ENCODE measurements at places on chromosomes 12 and 14.

DNA sequence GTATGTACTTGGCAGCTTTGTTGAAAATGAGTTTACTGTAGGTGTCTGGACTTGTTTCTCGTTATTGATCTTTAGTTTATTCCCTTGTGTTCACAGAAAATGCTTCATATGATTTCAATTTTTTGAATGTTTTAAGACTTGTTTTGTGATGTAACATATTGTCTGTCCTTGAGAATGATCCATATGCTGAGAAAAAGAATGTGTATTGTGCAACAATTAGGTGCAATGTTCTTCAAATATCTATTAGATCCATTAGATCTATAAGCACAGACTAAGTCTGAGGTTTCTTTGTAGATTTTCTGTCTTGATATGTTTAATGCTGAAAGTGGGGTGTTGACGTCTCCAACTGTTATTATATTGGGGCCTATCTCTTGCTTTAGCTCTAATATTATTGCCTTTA lies 879.6 kb upstream of the LRFN5 start:
- no peak for DNase-seq

- no peak for DNase-seq
Observed at GRCh38 chr12:47360771-47361388, 281.1 kb upstream of the AMIGO2 start.

GRCh38 chr12:92729773-92730305 lies 27.1 kb downstream of the PLEKHG7 start:
- DNase-seq: no peak

DNA sequence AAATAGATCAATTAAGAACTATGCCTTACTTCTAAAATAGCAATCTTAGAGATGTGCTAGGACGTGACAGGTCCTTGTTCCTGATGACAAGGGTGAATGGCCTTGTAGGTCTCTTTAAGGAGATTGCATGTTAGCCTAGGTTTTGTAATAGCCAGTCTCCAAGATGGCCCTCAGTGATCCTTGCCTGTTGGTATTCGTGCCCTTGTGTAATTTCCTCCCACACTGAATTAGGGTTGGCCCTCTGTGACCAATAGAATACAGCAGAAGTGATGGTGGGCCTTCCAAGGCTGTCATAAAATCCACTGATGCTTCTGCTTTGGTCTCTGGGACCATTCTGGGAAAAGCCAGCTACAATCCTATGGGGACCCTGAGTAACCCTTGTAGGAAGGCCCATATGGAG lies 38.2 kb upstream of the SNX6 start:
- no peak for DNase-seq

DNA sequence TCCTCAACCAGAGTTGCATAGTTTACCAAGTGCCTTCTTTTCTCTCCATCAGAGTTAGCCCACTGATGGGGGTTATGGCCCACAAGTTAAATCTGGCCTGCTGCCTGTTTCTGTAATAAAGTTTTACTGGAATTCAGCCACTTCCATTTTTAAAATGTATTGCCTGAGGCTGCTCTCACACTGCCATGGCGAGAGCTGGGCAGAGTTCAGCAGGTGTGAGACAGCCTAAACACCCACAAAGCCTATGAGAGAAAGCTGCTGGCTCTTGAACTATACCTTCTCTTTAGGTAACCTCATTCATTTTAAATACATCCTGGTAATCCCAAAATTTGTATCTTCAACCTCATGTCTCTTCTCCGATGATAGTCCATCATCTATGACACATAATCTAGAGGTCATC lies 86.1 kb downstream of the BCL2L14 start:
- DNase-seq: no peak

DNA sequence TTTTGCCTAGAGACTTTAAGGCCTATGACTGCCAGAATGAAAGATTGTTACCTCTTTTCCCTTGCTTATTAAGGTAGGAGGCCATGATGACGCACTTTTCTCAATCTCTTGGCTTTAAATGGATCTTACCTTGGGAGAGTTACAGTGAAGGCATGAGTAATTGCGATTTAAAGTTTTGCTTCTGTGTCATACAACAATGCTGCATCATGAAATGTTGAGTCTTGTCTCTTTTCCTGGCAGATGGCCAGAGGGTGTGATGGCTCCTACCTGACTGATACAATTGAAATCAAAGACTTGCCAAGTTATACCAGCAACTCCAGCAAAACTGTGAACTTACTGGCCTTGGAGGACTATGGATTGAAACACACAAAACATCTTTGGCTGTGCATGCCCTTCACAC lies 17.2 kb upstream of the LRRK2 start:
- DNase-seq: no peak

GRCh38 chr14:71647086-71647784 lies 285.0 kb upstream of the RGS6 start:
- no peak for DNase-seq

- DNase-seq: no peak
Observed at GRCh38 chr12:67091678-67092077, 177.5 kb upstream of the CAND1 start.

DNA sequence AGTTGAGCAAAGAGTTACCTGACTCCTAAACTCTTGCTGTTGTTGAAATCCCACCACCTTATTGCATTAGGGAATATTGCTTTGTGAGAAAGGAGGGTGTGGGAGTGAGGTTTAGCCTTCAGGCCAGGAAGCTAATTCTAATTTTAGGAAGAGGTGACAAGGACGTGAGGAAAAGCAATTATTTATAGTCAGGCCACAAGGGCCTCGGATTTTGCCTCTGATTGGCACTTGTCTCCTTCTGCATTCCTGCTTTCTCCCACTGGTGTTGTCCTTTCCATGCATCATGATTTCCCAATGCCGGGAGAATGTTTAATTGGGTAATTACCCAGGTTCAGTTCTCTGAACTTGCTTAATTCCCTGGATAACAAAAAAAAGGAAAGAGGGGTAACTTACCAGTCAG lies 37.9 kb upstream of the SLC38A2 start:
- no peak for DNase-seq

GRCh38 chr14:92986254-92987147 lies 63.6 kb downstream of the CHGA start:
- no peak for DNase-seq

DNA sequence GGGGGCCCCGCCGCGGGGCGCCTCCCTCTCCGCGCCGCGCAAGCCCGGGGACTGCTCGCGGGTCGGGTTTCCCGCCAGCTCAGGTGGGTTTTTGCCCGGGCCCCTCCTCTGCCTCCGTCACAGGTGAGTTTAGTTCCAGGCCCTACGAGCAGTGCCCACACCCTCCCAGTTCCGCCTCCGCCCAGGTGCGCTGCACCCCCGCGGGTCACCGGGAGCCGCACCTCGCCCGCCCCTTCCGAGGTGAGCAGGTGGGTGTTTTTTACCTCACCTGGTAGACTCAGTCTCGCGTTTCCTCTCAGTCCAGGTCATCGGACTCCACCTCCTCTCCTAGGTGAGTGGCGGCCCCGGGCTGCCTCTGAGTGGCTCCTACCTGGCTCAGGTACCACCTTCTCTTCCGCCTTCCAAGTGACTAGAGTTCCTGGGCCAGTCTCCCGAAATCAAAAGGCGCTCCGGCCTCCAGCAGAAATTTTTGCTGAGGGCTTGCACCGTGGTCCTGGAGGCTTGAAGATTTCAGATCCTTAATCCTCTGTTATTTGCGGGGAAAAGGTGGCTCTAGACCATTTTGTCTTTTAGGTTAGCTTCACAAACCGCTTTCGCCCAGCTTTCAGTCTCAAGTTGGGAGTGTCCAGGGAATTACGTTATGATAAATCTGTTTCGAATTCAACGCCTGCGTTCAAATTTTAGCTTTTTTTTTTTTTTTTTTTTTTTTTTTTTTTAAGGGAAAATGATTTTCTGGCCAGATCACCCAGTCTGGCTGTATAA lies at the start of gene TMEM30B:
Gene TMEM30B, minus strand, starts transcription at position 153 of the 762 bp plus-strand sequence. CDS start 191 bp downstream, outside the sequence.
- DNase-seq: no peak

DNA sequence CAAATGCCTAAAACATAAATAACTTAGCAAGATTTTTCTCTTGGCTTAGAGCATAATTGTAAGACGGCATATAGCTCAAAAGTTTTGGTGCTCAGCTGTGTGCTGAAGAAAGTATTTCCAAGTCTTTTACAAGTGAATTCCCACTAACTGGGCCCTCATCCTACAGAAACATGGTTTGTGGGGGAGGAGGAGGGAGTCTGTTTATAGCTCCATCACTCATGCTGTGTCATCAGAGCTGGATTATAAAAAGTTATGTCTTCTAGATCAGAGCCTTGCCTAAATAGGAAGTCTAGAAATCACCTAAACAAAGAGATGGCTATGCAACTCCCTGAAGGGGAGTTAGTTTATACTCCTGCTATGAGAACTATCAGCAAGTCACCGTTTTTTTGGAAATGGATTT lies 65.9 kb upstream of the OTOGL start:
- no peak for DNase-seq

DNA sequence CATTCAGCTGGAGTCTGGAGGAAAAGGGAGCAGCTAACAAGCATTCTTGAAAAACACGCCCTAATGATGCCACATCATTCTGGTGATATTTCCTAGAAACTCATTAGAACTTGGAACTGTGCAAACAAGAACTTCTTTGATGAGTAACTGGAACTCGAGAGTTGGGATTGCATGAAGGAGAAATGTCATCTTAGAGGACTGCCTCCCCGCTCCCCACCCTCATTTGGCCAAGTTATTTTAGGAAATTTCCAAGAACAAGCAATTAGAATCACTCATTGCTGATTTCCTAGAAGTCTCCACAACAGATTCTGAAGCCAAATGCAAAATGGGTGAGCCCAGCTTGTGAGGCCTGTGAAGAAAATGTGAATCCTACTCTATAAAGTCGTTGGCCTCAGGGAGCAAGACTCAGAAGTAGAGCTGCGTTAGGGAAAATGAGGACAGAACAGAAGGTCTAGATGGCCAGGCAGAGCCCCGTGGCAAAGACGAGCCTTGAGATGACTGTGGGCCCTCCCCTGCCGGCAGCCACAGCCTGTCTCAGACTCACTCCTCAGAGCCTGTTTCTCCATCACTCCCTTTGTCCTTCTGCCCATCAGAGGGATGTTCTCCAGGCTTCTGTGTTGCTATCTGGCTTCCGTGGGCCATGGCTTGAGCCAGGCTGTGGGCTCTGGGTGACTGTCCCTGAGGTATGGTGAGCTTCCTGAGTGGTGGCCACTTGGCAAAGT lies 38.4 kb downstream of the RTL1 start:
- no peak for DNase-seq

GRCh38 chr12:123723011-123723410 lies 10.9 kb downstream of the ATP6V0A2 start:
- no peak for DNase-seq

- DNase-seq: no peak
Observed at GRCh38 chr12:130557886-130558765, 158.0 kb downstream of the RIMBP2 start.

DNA sequence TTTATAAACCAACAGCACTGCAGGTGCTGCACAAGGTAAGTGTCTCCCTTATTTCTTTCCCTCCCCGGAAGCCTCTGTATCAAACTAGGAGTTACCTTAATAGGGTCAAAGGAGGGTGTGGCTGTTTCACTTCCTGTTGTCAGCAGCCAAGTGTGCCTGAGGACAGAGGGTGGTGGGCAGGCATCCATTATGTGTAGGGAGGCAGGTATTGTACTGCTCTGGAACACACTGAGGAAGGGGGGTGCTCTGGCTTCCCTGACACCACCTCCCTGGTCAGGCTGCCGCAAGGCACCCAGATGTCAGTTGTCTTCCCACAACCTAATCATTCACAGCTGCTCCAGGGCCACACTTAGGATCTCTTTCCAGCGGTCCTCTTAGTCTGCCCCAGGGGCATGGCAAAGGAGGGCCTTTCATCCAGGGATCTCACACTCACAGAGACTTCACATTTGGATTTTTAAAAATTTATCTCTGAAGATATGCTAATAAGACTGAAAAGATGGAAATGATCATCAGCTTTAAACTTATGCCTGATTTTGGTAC lies 132.0 kb upstream of the ARHGAP5 start:
- no peak for DNase-seq

DNA sequence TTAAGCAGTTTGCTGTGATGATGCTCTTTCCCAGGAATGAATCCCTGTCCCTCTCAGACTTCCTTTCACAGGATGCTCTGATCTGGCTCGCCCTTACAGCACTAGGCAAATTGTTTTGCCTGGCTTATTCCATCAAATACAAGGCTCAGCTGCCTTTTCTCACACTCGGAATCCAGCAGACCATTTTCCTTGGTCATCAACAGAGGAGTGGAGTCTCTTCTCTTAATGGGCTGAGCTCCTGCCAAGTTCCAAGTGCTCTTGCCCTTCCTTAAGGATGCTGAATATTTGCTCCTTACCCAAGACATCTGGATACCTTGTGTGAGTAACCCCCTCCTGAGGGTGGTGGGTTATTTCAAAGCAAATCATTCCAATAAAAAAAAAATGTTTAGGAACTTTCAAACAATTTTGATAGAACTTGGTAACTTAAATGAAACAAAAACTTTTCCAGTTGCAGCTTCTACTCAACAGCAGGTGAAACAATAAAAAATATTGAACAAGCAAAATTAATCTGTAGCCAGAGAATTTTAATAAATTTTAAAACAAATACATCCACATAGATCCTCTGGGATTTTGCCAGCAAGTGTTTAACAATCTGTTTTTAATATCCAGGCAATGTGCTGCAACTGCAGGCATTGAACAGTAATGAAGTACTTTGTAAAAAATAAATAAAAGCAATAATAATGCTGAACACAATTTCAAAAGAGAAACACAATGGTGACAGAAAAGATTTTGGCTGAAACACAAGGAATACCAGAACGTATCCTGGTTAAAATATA lies 264.0 kb upstream of the FAR2 start:
- no peak for DNase-seq

DNA sequence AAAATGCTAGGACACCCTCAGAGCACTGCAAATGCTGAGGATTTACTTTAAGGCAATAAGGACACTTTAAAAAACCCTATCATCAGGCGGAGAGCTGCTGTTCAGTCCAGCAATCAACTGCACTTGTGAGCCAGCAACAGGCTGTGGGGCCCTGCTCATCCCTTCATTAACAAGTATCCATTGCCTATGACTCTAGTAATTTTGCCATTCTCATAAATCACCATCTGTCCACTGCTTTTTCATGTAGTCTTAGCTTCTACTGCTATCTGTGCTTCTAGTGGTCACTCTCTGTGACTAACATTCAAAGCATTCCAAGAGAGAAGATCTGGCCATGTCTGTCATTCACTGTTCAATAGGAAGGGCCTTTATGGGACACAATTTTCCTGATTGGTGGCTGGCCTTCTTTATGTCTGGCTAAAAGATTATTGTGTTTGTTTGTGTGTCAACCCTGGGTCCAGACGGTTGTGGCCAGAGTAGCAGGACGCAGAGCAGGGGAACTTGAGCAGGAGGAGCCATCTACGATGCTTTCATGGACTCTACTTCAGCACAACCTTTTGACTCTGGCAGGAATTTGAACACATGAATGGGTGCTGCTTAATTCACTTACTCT lies 3.6 kb upstream of the KRAS start:
- no peak for DNase-seq
